ENCODE measurements at places on chromosomes 3 and 15.
A peak's percentile ranks its signal among the peaks of the same experiment; 100 is the strongest.

- DNase-seq: no peak
Measured at GRCh38 chr3:188941103-188941502, 230.7 kb upstream of the TPRG1 start.

GRCh38 chr15:90869140-90869541 is 753 bp downstream of the FURIN start:
- no peak for DNase-seq

DNA sequence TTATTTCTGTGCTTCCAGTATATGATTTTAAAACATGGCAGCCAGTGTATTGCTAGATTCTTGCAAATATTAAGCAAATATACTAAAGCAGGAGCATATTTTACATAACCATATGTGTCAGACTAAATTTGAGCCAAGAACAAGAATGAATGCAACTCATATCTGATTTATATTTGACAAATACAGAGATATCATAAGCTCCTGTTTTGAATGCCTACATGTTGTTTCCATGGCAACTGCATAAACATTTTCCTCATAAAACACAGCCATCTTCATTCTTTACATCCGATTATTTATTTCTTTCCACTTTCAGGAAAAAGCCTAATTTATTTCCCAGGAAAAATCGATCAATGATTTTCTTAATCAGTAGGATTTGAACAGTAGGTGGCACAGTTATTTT is 172.2 kb upstream of the TSPAN3 start:
- DNase-seq: no peak

- DNase-seq: no peak
Measured at GRCh38 chr3:194035406-194036138, 100.4 kb upstream of the HES1 start.

GRCh38 chr3:9808345-9809037 is 1.6 kb upstream of the TTLL3 start:
- DNase-seq: peak; percentile 62

GRCh38 chr15:35117543-35118265 is 32.6 kb upstream of the NANOGP8 start:
- no peak for DNase-seq

- peak; percentile 3 for DNase-seq
Measured at GRCh38 chr3:36762918-36763849, 1.2 kb downstream of the DCLK3 start.

- peak; percentile 36 for DNase-seq
Measured at GRCh38 chr3:37712918-37713817, 148.5 kb upstream of the CTDSPL start.

DNA sequence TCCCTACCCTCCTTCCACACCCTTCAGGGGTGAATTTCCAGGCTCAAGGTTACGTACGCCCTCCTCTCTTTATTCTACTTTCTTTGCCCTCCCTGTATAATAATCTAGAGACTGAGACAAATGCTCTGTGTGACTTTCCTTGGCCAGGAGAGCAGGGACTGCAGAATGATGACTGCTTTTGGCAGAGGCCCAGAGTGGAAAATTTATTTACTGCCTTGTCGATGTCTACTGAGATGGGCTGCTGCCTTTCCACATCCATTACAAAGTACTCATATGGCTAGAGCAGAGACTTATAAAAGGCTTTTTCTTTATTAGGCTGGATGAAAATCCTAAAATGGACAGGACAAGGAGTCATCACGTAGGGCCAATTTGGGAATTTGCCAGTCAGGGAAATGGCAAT is 576.2 kb downstream of the TUSC7 start:
- DNase-seq: no peak

DNA sequence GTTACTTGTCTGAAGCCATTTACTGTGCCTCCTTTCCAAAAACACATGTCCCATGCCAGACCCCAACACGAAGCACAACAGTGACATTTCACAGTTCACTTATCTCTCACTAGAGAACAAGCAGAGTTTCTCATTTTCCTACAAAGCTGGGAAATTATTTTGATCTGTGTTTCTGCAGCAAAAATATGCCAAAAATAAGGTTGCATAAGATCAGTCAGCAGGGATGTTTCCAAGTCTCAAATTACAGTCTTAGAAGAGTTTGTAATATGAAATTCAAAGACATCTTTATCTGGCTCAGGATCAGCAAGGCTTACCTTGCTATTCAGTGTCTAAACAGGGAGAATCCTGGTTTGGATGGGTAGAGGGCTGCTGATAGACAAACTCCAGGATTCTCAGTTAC is 75.5 kb downstream of the GJD2 start:
- DNase-seq: no peak
